ENCODE measurements at places on chromosomes 12 and 14. TPM values are rescaled to one million over a fixed set of nuclear protein-coding genes. Genes with fewer than 3 reads are reported as not detected.

DNA sequence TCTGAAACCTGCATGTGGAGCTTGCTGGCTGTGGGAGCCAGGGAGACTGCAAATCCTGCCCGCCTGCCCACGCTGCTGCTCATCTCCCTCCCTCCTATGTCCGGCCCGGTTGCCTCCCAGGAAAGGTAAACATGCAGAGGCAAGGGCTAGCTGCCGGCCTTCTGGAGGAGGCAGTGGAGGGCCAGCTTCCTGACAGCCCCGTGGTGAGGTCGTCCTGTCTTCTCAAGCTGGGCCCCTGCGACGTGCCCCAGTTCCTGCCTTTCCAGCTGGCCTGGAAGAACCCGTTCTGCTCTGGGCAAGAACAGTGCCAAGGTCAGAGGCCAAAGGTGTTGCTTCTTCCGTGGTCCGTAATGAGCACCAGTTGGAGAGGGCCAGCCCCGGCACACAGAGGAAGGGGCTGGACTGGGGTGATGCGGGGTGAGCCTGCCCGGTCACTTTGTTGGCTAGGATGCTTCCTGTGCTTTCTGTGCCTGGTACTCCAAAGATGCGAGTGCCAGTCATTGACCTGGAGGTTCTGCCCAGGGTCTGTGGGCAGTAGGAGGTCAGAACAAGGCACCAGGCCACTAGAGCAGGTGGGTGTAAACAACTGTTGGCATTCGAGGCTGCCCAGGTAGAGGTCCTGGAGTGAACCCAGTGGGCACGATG is 25.3 kb downstream of the TPCN1 start:
- DNase-seq, result no peak

DNA sequence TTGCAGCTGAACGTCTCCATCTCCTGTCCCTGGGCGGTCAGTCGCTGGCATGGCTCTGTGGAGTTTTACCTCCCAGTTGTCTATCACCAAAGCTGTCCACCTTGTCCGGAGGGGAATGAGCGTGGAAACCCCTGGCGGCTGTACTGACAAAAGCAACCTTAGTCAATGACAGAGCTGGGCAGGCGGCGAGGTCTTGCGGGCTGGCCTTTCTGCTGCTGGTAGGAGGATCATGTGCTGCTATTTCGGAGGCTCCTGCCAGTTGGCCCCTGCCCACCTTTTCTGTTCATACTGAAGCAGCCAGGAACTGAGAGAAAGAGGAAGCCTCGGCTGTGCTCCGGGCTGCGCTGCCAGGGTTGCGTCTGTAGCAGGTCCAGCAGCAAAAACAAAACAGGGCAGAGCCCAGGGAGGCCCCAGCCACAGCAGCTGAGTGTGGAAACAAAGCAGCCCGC is 57.7 kb downstream of the HMGA2 start:
- peak; percentile 77 for DNase-seq

GRCh38 chr12:75766263-75767160 is 255.1 kb upstream of the KRR1 start:
- no peak for DNase-seq

Gene LARP4
- total RNA-seq, result 72.5 TPM

Gene STAC3
- 2.8 TPM for total RNA-seq
